Psoas muscle (tissue), 8 donors: ENCODE measurements at places on chromosomes 6 and 20. TPM values are rescaled to one million over a fixed set of nuclear protein-coding genes. Genes with fewer than 3 reads are reported as not detected.

FOXF2 gene
- polyA plus RNA-seq, result 0.17 TPM

DSP gene
- 0.26 TPM for polyA plus RNA-seq

CEP43 gene
- 18.8 TPM for polyA plus RNA-seq

EMILIN3 gene
- 1.5 TPM for polyA plus RNA-seq

SOX18 gene
- polyA plus RNA-seq, result 6.5 TPM

PACRG gene
- 0.17 TPM for polyA plus RNA-seq

FOXA2 gene
- 0.26 TPM for polyA plus RNA-seq

HLA-DQB1 gene
- 8.2 TPM for polyA plus RNA-seq

HSPA1L gene
- 0.86 TPM for polyA plus RNA-seq

PRL gene
- polyA plus RNA-seq, result 0.05 TPM

CDC5L gene
- polyA plus RNA-seq, result 10.9 TPM

RAB44 gene
- 0.01 TPM for polyA plus RNA-seq

SDHAF4 gene
- 3.9 TPM for polyA plus RNA-seq

FNDC1 gene
- polyA plus RNA-seq, result 0.29 TPM

MAS1 gene
- not detected for polyA plus RNA-seq

KCNG1 gene
- 0.03 TPM for polyA plus RNA-seq

HLA-DQB2 gene
- not detected for polyA plus RNA-seq

WFDC5 gene
- polyA plus RNA-seq, result not detected

CST4 gene
- polyA plus RNA-seq, result not detected

GTSF1L gene
- polyA plus RNA-seq, result not detected

TASP1 gene
- polyA plus RNA-seq, result 1.8 TPM

SIRPB1 gene
- 0.03 TPM for polyA plus RNA-seq

NR2E1 gene
- not detected for polyA plus RNA-seq

RBM12 gene
- 8.8 TPM for polyA plus RNA-seq

PPDPF gene
- 134 TPM for polyA plus RNA-seq

LCA5 gene
- polyA plus RNA-seq, result 0.48 TPM

E2F1 gene
- 0.79 TPM for polyA plus RNA-seq

HDGFL1 gene
- polyA plus RNA-seq, result not detected

EPPIN gene
- polyA plus RNA-seq, result not detected

OR12D3 gene
- not detected for polyA plus RNA-seq

EDN3 gene
- 1.1 TPM for polyA plus RNA-seq

CDSN gene
- not detected for polyA plus RNA-seq

MYO6 gene
- 1.3 TPM for polyA plus RNA-seq

ACTL10 gene
- polyA plus RNA-seq, result 0.74 TPM

NKAPL gene
- polyA plus RNA-seq, result 27.3 TPM

MAVS gene
- 14.0 TPM for polyA plus RNA-seq

BPIFB1 gene
- polyA plus RNA-seq, result not detected

CTAGE9 gene
- polyA plus RNA-seq, result not detected

TBXT gene
- not detected for polyA plus RNA-seq

AK9 gene
- polyA plus RNA-seq, result 2.0 TPM

MOG gene
- not detected for polyA plus RNA-seq

TNF gene
- 0.09 TPM for polyA plus RNA-seq

AVP gene
- polyA plus RNA-seq, result not detected

ASIP gene
- polyA plus RNA-seq, result 0.06 TPM

OR2J3 gene
- not detected for polyA plus RNA-seq

CLPSL2 gene
- not detected for polyA plus RNA-seq

TFAP2C gene
- 0.03 TPM for polyA plus RNA-seq

LHFPL5 gene
- 0.10 TPM for polyA plus RNA-seq

TMC2 gene
- polyA plus RNA-seq, result 0.03 TPM

HCK gene
- 1.2 TPM for polyA plus RNA-seq

RNF39 gene
- 0.03 TPM for polyA plus RNA-seq

TRIM40 gene
- polyA plus RNA-seq, result not detected

BHLHE23 gene
- not detected for polyA plus RNA-seq

DEF6 gene
- polyA plus RNA-seq, result 1.3 TPM
